ENCODE measurements at places on chromosomes 1 and 21.

GRCh38 chr1:234672349-234673135, 62.6 kb upstream of the IRF2BP2 start:
- no peak for DNase-seq

DNA sequence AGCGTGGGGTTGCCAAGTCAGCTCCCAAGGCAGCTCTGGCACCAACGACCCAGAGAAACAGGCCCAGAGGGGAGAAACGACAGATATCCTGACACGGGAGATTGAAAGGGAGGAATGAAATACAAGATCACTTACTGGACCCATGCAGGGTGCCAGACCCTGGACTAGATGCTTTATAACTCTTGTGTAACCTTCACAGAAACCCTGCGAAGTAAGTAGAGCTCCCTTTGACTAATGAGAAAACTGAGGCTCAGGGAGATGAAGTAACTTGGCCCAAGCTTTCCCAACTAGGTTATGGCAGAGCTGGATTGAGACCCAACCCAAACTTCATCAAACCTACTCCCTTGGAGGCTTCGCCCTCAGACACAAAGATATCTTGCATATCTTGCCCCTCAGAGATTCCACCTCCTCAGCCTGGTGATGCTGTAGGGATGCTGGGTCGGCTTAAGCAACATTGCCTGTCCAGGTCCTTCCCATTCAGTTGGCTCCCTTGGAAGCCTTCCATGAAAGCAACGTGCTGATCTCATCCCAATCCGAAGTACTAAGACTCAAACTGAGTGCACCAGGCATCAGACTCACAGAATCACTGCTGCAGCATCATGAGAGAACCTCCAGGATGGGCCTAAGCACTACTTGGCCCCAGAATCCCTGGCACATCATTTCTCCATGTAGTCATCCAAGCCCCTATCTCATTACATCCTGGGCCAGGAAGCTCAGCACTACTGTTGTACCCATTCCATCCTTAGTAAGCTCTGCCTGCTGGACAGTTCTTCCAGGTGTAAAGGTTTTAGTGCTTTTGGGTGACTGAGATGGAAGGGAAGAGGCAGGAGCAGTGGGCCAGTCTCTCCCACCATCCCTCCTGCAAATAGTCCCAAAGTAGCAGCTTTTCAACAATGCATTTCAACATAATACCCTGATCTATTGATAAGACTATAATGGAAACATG, 1.1 kb upstream of the IGSF9 start:
- DNase-seq: no peak

DNA sequence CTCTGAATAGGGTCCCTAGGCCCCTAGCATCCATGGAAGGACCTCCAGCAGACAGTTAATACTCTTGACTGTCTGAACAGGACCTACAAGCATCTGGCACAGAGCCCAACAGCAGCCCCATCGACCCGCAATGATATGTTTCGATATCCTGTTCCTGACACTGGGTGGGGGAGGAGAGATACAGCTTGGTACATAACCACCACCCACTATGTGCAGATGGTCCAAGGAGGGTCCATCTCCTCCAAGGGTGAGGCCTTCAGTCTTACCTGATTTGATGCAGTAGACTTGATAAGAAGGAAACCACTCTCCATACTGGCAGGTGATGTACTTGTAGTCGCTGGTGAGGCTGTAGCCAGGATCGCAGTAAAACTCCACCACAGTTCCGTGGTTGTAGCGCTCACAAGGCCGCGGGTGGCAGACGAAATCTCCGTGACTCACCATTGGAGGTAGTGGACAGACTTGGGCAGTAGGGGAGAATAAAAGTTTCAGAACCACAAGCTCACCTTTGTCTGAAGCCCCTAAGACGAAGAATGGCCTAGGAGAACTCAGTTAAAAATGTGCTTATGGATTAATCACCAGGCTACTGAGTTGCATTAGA, 86.0 kb upstream of the TLR5 start:
- no peak for DNase-seq

GRCh38 chr1:43688594-43689000, 18.7 kb upstream of the ST3GAL3 start:
- DNase-seq: no peak

GRCh38 chr1:96660503-96660902, 61.1 kb upstream of the PTBP2 start:
- no peak for DNase-seq

GRCh38 chr1:245896258-245896657, 610.8 kb downstream of the SMYD3 start:
- no peak for DNase-seq

DNA sequence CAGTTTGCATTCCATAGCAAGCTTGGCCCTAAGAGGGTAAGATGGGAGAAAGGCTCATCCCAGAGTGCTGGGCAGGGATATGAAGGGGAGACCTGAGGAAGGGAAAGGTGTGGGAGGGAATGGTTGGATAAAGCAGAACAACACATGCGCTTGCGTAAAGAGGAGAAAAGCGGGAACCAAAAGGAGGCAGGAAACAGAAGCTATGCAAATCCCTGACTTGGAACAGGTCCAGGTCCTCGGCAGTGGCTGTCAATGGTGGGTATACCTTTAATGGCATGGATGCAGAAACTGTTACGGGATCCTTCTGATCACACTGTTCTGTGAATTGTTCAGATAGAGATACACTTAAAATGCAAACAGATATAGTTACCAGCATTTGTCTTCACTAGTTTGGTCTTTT, 455.6 kb downstream of the SIPA1L2 start:
- no peak for DNase-seq

DNA sequence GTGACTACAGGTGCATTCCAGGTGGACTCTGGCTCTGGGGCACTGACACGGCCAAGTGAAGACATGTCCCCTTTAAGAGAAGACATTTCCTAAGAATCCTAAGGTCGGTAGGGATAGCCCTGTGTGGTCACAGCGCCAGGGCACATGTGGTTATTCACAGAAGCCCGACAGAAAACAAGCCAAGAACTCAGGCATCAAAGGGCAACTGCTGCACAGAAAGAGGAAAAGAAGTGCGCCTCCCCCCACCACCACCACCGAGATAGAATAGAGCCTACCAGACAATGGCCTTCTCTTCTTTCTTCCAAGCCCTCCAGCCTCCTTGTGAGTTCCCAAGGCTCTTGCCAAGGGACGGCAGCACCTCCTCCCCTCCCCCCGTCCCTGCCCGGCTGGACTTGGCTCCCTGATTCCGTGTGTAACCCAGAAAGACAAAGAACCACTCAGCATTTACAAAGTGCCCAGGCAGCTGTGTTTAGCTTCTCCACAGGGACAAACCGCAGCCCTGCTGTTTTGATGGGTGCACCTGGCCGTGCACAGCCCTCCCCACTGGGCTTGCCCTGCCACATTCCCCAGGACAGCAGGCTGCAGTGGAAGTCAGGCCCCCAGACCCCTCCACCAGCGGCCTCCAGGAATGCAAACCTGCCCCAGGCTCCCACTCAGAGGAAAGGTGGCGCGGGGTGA, 30.2 kb downstream of the TMPRSS2 start:
- no peak for DNase-seq

DNA sequence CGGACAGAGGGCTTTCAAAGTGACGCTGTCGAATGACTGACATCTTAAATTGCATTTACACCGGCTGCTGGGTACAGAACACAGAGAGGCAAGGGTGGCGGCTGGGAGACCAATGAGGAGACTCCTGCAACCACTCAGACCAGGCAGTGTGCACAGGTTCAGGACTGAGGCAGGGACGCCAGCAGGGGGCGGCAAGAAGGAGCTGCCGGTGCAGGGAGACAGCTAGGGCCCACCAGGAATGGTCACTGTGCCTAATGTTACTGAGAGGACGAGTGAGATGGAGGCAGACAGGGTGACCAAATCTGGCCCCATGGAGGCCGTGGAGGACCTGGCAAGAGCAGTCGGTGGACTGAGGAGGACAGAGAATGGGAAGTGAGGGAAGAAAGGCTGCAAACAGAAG, 23.5 kb downstream of the GLIS1 start:
- peak; percentile 23 for DNase-seq

DNA sequence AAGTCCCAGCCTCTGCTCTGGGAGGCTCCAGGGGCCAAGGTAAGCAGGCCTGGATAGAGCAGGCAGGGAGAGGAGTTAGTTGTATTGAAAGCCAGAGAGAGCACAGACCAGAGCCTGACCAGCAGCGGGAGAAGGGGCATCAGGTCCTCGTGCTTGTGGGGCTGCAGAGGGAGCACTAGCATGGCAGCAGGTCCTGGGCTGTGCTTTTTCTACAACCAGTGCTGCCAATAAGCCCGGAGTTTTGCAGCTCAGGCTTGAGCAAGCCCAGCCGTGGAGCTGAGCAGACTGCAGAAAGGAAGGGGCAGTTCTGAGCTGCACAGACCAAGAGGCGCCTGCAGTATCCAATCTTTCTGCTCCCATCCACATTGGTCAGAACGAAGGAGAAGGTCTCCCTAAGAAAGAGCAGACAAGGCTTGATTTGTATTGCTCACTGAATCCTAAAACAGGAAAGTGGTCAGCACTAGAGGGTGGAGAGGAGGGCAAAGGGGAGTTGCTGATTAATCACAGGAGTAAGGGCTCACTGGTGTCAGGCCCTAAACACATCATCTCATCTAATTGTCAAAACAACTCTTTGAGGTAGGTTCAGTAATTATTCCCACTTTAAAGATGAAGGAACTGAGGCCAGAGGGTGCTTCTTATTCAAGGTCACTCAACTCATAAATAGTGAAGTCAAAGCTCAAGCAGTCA, 2.7 kb downstream of the DENND2D start:
- DNase-seq: peak; percentile 65

GRCh38 chr1:218658269-218658668, 313.1 kb downstream of the TGFB2 start:
- no peak for DNase-seq

DNA sequence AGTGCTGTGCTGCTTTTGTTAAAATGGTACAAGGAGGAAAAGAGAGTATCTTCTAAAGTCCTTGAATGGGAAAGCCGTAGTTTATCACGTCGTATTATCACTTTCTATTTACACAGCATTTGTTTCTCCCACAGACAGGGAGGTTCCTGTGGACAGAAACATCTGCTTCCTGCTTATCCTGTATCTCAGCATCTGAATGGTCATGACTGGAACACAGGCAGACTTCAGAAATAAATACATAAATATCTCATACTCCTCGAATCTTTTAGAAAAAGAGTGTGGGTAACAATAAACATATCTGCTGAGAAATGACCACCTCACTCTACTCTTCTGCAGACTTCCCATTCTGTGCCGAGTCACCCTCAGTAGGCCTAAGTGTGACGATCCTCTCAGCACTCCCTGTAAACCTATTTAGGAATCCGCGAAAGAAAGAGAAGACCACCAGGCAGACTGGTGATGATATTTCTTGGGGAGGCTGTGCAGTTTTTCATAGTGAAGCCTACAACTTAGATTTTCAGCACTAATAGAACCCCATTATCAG, 393.5 kb downstream of the SMYD3 start:
- no peak for DNase-seq

DNA sequence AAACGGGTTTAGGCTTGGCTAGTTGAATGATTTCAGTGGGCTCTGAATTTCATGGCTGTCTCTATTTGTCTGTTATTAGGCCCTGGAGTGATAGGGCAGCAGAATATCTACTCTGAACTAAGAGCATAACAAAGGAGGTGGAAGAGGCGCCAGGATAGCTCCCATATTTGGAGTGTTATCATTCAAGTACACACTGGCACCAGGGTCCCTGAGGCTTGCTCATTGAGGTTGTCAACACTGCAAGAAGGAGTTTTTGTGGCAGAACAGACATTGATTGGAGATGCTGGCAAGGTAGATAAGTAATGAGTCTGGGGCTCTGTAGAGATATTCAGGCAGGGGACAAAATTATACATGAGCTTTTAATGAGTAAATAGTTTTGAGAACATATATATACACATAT, 1748.4 kb downstream of the MRPL39 start:
- DNase-seq: no peak

GRCh38 chr1:155130272-155131006, 2.8 kb downstream of the EFNA1 start:
- DNase-seq: no peak

GRCh38 chr1:156773607-156774006, 6.3 kb downstream of the PRCC start:
- DNase-seq: no peak

- DNase-seq: no peak
Measured at GRCh38 chr1:78840453-78841271, 165.9 kb downstream of the ADGRL4 start.

- DNase-seq: no peak
Measured at GRCh38 chr21:16058896-16059295, 329.1 kb downstream of the USP25 start.

GRCh38 chr1:96510391-96510790, 211.2 kb upstream of the PTBP2 start:
- no peak for DNase-seq

GRCh38 chr1:243727503-243728203, 122.4 kb downstream of the AKT3 start:
- DNase-seq: no peak

DNA sequence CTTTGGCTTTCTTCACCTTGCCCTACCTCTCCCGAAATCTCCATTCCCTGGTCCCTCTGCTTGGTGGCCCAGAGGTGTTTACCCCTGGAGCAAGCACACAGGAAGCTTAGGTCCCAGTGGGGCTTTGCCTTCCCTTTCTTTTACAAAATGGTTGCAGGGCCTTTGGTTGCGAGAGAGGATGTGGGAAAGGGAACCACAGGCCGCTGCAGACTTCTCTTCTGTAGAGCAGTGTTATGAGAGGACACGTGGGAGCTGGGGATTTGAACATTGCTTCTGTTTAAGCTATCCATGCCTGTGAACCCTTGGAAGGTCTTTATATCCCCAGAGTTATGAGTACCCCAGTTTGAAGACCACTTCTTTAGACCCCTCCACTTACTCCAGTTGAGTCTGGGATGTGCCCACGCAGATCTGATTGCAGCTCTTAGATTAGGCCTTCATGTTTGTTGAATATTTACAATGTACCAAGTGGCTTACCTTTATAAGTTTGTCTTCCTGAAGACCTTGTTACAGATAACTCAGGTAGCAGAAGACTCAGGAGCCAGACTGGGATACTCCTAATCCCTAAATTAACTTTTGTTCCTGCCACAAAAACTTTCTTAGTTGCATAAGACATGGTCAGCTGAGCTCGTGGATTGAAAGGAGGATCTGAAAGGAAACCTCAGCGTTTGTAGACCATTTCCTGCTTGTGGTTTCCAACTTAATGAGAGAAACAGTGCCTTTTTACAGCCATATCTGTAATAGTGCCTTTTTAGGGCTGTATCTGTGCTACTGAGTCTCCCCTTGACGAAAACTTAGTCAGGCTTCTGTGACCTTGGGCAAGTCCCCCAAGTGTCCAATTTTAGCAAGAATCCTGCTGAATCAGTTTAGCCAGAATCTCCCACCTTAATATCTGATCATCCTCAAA, 21.9 kb upstream of the IVNS1ABP start:
- DNase-seq: peak; percentile 18

DNA sequence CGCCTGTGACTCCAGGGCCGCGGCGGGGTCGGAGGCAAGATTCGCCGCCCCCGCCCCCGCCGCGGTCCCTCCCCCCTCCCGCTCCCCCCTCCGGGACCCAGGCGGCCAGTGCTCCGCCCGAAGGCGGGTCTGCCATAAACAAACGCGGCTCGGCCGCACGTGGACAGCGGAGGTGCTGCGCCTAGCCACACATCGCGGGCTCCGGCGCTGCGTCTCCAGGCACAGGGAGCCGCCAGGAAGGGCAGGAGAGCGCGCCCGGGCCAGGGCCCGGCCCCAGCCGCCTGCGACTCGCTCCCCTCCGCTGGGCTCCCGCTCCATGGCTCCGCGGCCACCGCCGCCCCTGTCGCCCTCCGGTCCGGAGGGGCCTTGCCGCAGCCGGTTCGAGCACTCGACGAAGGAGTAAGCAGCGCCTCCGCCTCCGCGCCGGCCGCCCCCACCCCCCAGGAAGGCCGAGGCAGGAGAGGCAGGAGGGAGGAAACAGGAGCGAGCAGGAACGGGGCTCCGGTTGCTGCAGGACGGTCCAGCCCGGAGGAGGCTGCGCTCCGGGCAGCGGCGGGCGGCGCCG, at the start of gene SIM2:
Gene SIM2, plus strand, starts transcription at position 135 of the 565 bp plus-strand sequence. CDS start 632 bp downstream, outside the sequence.
- peak; percentile 19 for DNase-seq
